Neural progenitor cell (in vitro differentiated cells): ENCODE measurements at places on chromosomes 2 and 18. TPM values are rescaled to one million over a fixed set of nuclear protein-coding genes. Genes with fewer than 3 reads are reported as not detected.

- no peaks in the 10 kb centered on the region for H3K36me3 ChIP-seq
- no peak for DNase-seq
- no peak overlapping the region for H3K27ac ChIP-seq
- no peaks in the 10 kb centered on the region for H3K4me1 ChIP-seq
- H3K4me3 ChIP-seq, result no peak overlapping the region
Measured at GRCh38 chr2:4585057-4585635, 881.8 kb downstream of the DCDC2C start.

- H3K4me3 ChIP-seq, result no peak overlapping the region
- H3K36me3 ChIP-seq, result no peaks in the 10 kb centered on the region
- no peak overlapping the region for H3K27ac ChIP-seq
- no peaks in the 10 kb centered on the region for H3K4me1 ChIP-seq
- DNase-seq, result no peak
- no peaks in the 10 kb centered on the region for H3K27me3 ChIP-seq
Measured at GRCh38 chr2:168604252-168604651, 148.2 kb downstream of the CERS6 start.

DNA sequence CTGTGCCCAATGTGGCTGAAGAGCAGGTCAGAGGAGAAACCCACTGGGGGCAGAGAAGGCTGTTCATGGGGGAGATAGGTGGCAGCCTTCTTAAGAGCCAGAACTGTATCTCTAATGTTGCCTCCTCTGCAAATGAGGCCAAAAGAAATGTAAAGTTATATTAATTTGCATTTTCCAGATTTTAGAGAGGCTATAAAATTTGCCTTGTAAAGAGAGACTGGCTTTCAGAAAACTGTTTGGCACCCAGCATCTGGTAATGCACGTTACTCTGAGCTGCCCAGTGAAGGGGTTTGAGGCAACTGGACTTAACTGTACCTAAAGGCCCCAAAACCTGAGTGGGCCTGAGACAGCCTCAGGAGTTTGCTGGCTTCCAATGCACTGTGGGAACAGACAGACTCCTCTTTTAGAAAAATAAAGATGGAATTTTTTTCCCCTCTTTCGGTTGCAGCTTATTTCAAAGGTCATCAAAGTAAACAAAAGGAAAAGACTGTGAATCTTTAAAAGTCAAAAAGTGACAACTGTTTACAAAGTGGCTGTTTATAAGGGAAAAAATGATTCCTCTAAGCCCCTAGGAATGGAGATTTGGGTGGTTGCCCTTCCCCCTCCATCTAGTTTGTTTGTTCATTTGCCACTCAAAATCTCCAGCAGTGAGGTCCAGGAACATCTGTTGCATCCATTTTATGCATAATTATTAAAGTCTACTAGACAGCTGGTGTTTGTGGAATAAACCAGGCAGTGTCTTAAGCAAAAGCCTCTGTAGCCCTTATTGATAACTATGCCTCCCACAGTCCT lies 132.2 kb upstream of the ZFP36L2 start:
- no peaks in the 10 kb centered on the region for H3K4me1 ChIP-seq
- H3K27ac ChIP-seq, result no peak overlapping the region
- no peak for DNase-seq
- H3K27me3 ChIP-seq, result no peaks in the 10 kb centered on the region

- H3K4me1 ChIP-seq, result no peaks in the 10 kb centered on the region
- no peak overlapping the region for H3K4me3 ChIP-seq
- H3K27me3 ChIP-seq, result no peaks in the 10 kb centered on the region
- no peak overlapping the region for H3K27ac ChIP-seq
- H3K36me3 ChIP-seq, result no peaks in the 10 kb centered on the region
Measured at GRCh38 chr2:126368758-126369157, 287.2 kb upstream of the GYPC start.

DNA sequence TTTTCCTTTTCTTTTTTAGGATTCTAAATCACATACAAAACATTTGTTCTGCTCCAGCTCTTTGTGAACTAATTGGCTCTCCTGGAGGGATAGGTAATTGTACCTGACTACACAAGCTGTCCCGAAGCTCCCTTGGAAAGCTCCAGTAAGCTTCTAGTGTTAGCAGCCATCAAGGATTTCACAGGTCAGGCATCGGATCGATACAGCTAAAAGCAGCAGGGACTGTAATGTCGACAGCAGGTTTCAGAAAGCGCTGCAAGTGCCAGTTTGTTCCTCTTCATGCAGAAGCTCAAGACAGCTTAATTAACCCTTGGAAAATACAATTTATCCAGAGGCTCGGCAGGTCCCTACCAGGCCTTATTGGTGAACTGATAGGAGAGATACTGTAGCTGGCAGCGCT lies 87.2 kb upstream of the VRK2 start:
- no peaks in the 10 kb centered on the region for H3K36me3 ChIP-seq
- H3K4me1 ChIP-seq, result peaks cover 10% of the 10 kb centered on the region
- no peak overlapping the region for H3K4me3 ChIP-seq
- no peaks in the 10 kb centered on the region for H3K27me3 ChIP-seq
- peak; percentile 31 for DNase-seq

GRCh38 chr18:76437011-76437410 lies 58.0 kb downstream of the ZNF516 start:
- no peak overlapping the region for H3K4me3 ChIP-seq
- H3K27me3 ChIP-seq, result no peaks in the 10 kb centered on the region
- H3K27ac ChIP-seq, result no peak overlapping the region
- DNase-seq, result no peak
- no peaks in the 10 kb centered on the region for H3K4me1 ChIP-seq
- peaks cover 15% of the 10 kb centered on the region for H3K36me3 ChIP-seq

- no peaks in the 10 kb centered on the region for H3K36me3 ChIP-seq
- no peak overlapping the region for H3K27ac ChIP-seq
- DNase-seq, result no peak
- no peaks in the 10 kb centered on the region for H3K27me3 ChIP-seq
- no peak overlapping the region for H3K4me3 ChIP-seq
Measured at GRCh38 chr2:119487434-119488244, 36.6 kb downstream of the SCTR start.

DNA sequence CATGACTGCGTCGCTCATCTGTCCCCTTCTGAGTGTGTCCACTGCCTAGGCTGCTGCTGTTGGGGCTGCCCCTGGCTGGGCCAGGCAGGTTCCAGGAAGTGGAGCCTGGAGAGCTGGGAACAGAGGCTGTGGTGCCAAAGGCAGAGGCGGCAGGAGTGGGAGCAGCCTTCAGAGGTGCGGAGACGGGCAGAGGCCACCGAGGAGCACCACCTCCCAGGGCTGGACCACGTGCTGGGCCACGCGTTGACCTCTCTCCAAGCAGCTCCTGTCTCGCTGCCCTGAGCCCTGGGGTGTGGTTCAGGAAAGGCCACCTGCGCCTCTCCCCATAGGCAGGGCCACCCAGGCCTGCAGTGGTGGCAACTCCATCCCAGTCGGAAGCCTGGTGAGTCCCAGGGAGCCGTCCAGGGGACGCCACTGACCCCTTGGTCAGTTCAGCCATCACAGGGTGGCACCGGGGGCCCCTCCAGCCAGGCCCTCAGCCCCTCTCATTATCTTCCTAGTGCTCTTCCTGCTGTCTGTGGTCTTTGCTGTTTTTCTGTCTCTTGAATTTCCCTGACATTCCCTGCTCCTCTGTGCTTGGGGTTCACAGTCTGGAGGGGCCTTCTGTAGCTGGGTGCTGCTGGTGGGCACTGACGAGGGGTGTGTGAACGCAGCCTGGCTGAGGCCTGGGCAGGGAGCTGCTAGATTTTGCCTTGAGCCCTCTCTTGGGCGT lies 122.8 kb upstream of the HS6ST1 start:
- peaks cover 8% of the 10 kb centered on the region for H3K4me1 ChIP-seq
- DNase-seq, result no peak
- H3K27ac ChIP-seq, result no peak overlapping the region
- no peaks in the 10 kb centered on the region for H3K27me3 ChIP-seq
- H3K36me3 ChIP-seq, result no peaks in the 10 kb centered on the region

- DNase-seq, result no peak
- no peak overlapping the region for H3K4me3 ChIP-seq
- H3K27me3 ChIP-seq, result no peaks in the 10 kb centered on the region
- H3K36me3 ChIP-seq, result no peaks in the 10 kb centered on the region
- H3K27ac ChIP-seq, result no peak overlapping the region
- no peaks in the 10 kb centered on the region for H3K4me1 ChIP-seq
Measured at GRCh38 chr2:183543222-183543621, 419.0 kb downstream of the NUP35 start.

DNA sequence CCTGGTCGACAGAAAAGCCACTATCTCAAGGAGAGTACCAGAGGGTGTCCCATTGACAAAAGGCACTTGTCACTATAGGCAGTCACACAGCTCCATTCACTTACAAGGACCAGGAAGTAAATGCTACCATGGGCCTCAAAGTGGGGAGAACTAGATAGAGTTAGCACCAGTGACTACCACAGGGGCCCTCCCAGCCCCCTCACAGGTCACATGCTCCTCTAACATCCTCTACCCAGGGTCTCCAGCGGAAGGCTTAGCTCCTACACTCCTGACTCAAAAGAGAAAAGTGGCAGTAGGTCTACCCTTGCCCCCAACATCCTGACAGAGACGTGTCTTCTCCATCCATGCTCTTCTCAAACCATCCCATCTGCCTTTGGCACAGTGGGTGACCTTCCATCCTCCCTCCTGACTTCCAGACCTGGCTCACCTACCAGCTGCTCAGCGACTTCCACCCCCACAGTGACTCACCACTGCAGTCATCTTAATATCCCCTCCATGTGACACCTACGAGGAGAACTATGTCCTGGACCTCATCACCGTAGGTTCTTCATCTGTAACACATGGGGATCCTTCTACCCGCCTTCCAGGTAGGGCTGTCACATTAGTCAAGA lies 5.6 kb upstream of the DNMT3A start:
- H3K4me3 ChIP-seq, result no peak overlapping the region
- no peaks in the 10 kb centered on the region for H3K36me3 ChIP-seq
- H3K27me3 ChIP-seq, result peaks cover 31% of the 10 kb centered on the region
- no peak overlapping the region for H3K27ac ChIP-seq
- no peaks in the 10 kb centered on the region for H3K4me1 ChIP-seq
- peak; percentile 0 for DNase-seq

DNA sequence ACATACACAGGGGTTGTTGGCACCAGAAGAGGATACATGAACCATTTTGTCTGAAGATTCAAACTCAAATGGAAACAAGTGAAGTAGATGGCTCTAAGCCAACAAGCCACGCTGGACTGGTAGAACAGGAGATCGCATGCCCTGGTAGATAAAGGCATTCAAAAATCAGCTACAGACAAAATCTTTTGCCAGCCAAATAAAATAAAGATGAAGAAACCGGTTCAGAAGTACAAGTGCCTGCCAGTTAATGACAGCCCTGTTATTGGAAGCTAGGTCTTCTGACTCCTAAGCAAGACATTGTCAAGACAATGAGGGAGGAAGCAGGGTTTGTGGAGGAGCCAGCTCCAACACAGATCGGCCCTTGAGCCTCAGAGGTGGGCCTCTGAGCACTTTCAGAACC lies 52.3 kb downstream of the EHD3 start:
- H3K36me3 ChIP-seq, result no peaks in the 10 kb centered on the region
- no peak for DNase-seq
- no peak overlapping the region for H3K4me3 ChIP-seq
- H3K4me1 ChIP-seq, result peaks cover 8% of the 10 kb centered on the region
- no peak overlapping the region for H3K27ac ChIP-seq

DNA sequence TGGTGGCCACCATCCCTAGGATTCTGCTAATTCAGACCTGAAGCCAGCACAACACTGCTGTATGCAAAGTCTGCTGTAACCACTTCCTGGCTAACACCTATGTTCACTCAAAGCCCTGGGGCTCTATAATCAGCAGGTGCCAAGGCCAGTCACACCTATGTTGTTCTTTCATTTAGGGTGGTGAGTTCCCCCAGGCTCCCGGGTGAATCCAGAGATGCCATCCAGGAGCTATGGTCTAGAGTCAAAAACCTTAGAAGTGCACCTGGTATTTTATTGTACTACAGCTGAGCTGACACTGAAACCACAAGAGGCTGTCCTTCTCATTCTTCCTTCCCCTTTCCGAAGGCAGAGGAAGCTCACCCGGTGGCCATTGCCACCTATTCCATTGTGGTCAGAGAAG lies 46.2 kb upstream of the CCDC141 start:
- H3K4me1 ChIP-seq, result no peaks in the 10 kb centered on the region
- no peak overlapping the region for H3K27ac ChIP-seq
- DNase-seq, result no peak
- no peaks in the 10 kb centered on the region for H3K27me3 ChIP-seq

- H3K27me3 ChIP-seq, result no peaks in the 10 kb centered on the region
- H3K36me3 ChIP-seq, result no peaks in the 10 kb centered on the region
- H3K4me3 ChIP-seq, result no peak overlapping the region
- H3K4me1 ChIP-seq, result no peaks in the 10 kb centered on the region
- DNase-seq, result no peak
Measured at GRCh38 chr2:88269836-88270235, 99.7 kb downstream of the THNSL2 start.

DNA sequence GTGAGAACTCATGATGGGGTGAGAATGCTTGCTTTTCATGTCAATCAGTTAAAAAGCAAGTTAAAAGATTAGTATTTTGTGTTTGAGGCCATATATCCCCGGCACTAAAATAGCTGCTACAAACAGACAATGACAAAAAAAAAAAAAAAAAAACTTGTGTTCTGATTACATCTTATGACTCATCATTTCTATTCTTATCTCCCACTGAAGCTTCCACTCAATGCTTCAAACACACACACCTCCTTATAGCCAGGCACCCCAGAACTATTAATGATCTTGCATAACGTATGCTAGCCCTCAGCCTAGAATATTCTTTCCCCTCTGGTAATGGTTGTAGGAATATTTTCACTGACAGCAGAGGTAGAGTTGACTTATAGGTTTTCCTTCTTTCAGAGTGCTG lies 778.3 kb downstream of the TRIB2 start:
- H3K4me3 ChIP-seq, result no peak overlapping the region
- H3K4me1 ChIP-seq, result no peaks in the 10 kb centered on the region
- no peak overlapping the region for H3K27ac ChIP-seq
- H3K36me3 ChIP-seq, result no peaks in the 10 kb centered on the region
- no peaks in the 10 kb centered on the region for H3K27me3 ChIP-seq
- DNase-seq, result no peak

- H3K27me3 ChIP-seq, result no peaks in the 10 kb centered on the region
- H3K27ac ChIP-seq, result no peak overlapping the region
- H3K4me3 ChIP-seq, result no peak overlapping the region
- H3K36me3 ChIP-seq, result no peaks in the 10 kb centered on the region
- DNase-seq, result no peak
Measured at GRCh38 chr2:164126960-164127660, 391.3 kb upstream of the FIGN start.

The LAMA3 gene
- 0.28 and 0.47 TPM in 2 replicates for total RNA-seq

The MYO3B gene
- 16.8 and 27.3 TPM in 2 replicates for total RNA-seq

The GNLY gene
- total RNA-seq, result 0.65 TPM in 1 of 2 replicates, not detected in the other

The NYAP2 gene
- 0.07 TPM in 1 of 2 replicates, not detected in the other for total RNA-seq

The PCARE gene
- not detected in 2 replicates for total RNA-seq

The DLGAP1 gene
- total RNA-seq, result 16.9 and 18.5 TPM in 2 replicates

The MC2R gene
- total RNA-seq, result not detected in 2 replicates

The EVX2 gene
- total RNA-seq, result not detected in 2 replicates
